ENCODE measurements at places on chromosomes 3 and 15.

- no peak for DNase-seq
These were observed 39.5 kb upstream of the TSEN2 start for GRCh38 chr3:12444582-12445471.

DNA sequence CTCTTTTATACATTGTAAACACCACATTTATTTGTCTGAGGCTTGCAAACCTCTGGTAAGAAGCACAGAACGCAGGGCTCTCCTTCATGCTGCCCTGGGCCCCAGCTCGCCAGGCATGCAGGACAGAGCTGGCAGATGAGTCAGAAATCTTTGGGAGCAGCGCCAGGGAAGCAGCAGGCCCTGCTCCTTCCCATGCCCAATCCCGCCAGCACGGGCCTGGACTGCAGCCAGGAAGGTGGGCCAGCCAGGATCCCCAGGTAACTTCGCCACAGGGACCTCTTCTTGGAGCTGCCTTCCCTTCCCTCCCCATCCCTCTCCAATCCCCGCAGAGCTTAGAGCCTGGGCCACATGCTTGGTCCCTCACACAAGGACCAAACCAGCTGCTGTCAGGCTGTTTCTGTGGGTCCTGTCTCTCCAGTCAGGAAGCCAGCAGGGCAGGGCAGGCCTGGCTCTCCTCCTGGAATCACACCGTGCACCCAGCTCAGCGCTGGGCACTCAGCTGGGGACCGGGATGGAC, 8.8 kb downstream of the STOML1 start:
- DNase-seq, result no peak

DNA sequence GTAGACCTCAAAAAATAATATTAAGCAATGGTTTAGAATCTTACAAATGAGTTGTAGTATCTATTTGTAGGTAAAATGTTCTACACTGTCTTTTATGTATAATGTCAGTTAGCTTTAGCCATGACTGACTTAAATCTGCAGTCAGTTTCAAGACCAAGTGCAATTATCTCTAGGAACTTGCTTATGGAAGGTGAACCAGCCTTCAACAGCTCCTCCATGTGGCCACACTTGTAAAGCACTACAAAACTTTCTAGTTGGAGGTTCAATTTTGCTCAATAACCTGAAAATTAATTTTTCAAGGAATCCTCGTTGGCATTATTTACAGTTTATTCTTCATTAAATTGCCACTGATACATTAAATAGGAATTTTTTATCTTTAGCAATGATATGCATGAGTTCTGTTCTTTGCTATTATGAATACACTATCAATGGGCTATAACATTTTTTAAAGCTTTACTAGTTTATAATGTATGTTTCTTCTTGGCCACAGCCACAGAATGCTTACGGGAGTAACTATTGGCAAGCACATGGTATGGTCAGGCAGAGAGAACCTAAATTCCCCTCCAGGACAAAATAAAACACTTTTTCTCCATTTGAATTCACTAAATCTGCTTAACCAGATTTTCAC, 315.3 kb upstream of the UBE2E2 start:
- no peak for DNase-seq

DNA sequence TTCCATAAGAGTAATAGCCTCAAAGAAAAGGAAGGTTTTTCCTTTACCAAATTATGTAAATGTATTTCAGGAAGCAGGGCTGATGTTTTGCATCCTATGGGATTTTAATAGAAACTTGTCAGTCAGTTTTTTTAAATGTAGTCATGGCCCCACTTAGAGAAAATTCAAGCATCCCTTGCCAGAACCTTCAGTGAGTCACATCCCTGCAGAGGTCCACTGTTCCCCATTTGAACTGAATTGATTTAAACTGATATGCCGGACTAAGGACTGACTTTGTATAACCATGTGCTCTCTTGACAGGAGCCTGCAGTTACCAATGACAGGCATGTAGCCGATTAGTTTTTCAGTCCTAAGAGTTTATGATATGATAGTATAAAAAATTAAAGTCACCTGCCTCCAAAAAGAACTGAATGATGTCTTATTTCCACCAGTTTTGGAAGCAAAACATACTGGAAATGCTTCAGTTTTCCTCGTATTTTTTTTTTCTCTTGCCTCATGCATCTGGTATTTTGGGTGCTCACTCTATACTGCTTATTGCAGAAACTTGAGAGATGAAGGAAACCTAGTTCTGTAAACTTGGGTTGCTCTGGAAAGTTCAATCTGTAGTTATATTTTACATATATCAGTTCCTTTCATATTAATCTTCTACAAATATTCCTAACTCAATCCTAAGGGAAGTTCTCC, 30.7 kb downstream of the LRTM1 start:
- no peak for DNase-seq

- DNase-seq, result no peak
These were observed 570.6 kb downstream of the ZBBX start for GRCh38 chr3:166809520-166809919.
